Stimulated activated CD8-positive, alpha-beta memory T cell treated with anti-CD3 and anti-CD28 coated beads, Interleukin-15, amount 100 ng/mL, for 4 hours (primary cell): ENCODE measurements at places on chromosomes 7 and 10.

DNA sequence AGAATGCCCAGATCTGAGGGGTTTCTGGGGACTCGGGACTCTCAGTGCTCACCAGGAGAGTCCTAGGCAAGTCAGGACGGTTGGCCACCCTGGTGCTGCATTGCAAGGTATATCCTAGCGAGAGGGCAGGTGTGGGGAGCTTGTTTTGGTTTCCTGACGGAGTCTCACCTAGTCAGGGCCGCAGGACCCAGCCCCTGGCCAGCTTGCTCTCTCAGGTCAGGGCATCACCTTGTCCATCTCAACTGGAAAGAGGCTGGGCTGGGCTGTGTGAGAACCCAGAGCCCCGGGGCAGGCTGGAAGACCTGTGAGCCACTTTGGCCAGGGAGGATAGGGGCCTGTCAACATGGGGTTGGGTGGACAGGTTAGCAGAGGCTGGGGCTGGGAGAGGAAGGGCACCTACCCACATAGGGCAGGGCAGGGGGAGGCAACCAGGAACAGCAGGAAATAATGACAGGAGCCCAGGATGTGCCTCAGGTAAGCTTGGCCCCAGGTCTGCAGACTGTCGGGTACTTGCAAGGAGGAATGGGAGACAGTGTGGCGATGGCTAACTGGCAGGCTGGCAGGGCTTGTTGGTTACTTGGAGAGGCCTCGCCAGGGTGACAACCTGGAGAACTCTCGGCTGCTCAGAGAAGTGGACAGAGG, 31.5 kb downstream of the DNAJB12 start:
- no peak for DNase-seq

DNA sequence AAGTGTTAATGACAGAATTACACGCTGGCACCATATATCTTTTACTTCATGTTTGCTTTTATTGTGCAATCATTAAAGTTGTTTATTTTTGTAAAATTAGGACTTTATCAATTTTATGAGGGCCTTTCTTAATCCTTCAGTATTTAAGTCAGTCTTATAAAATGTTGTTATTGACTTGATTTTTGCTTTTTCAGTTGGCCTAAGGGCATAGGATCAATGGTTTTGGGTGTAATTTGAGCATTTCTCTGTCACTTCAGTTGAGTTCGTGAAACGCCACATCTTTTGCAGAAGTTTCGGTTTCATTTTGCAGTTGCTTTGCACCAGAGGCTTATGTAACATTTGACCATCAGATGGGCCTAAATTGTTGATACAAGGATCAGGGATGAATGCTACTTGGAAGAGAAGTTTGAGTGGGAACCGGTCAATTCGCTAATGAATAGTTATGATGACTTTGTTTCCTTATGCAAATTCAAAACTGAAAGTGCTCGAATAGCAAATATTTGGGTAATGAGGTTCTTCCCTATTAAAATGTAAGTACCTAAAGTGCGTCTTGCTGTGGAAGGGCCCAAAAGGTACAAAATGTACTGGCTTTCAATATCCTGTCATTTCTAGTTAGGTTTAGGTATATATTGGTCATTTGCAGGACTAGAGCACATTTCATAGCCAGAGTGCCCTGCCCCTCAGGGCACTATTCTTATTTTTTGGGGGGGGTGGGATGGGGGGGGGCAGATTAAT, 340.9 kb downstream of the LRMDA start:
- no peak for DNase-seq

DNA sequence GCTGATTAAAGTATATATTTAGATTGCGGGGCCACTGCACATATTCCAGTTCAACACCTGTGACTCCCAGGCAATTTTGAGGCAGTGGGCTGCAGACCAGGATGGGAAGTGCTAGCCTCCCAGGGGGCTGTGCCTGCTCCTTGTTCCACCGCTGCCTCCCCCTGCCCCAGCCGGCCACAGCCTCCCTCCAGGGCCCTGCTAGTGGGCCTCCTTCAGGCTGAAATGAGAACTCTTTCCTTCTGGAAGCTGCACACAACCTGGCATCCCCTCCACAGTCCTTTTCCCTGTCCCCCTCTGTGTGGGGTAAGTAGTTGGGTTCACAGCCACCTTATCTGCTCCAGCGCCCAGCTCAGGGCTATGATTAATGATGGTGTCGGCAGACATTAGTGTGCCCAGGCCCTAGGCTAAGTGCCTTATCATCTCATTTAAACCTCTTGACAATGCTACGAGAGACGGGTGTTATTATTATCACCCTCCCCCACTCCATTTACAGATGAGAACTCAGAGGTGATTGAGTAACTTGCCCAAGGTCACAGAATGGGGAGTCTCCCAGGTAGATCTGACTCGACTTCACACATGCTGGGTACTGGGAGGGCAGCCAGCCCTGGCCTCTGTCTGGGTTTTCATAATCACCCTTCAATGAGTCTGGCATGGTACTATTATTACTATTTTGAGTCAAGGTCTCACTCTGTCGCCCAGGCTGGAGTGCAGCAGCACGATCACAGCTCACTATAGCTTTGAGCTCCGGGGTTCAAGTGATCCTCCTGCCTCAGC, 10.8 kb upstream of the SFRP5 start:
- no peak for DNase-seq

DNA sequence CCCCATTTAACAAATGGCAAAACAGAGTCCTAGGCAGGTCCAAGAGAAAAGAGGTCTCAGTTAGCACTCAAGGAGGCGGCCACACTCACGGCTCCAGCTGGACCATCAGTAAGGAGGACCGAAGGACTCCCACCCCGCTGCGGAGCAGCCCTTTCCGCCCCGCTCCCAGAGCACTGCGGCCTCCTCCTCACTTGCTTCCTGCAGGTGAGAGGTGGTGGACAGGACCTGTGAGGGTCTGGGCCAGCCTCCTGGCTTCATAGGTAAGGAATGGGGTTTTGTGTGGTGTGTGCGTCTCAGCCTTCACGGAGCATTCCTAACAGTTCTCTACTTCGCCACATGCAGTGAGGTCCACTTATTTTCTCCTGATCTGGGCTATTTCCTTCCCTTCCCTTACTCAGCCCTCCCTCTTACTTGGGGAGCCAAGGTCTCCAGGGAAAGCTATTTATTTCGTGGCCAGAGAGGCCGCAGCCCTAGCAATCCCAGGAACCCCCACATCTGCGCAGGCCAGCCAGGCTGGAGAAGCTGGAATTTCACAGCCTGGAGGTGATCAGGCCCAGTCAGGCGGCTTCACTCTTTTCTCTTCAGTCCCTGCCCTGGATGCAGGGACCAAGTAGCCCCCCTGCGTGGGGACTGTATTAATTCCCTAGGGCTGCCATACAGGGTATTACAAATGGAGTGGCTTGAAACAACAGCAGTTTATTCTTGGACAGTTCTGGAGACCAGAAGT, 45.9 kb downstream of the ZNF783 start:
- DNase-seq: no peak

GRCh38 chr7:148982654-148983199, 45.6 kb downstream of the PDIA4 start:
- no peak for DNase-seq

DNA sequence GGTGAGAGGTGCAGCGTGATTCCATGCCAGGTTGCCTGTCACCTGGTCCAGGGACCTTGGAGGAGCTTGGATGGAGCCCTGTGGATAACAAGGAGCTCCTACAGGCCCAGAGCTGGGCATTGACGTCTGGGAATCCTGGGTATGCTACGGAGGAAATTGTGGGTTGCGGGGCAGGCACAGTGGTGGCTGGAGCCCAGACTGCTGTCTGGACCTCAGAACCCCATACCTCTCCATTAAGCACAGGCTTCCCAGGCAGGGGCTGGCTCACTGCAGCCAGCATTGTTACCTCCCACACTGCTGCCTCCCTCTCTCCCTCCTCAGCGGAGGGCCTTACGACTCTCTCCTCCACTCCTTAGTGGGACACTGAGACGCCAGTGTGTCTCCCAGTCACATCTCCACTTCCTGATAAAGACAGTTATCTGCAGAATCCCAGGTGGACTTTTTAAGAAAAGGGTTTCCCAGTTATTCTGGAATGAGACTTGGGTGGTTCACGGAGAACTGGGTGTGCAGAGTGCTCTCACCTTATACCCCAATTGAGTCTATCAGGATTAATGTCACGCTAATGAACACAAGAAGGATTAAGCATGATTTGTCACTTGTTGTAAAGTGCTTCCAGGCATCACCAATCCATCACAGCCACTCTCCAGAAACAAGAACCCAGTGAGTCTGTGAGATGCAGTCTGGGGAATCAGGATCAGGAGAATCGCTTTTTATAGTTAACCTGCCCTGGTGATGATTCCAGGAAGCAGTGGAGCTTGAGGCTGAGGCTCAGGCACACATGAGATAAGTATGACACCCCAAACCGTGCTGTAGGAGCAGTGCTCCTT, 309.4 kb downstream of the RPS24 start:
- DNase-seq: no peak

- no peak for DNase-seq
Measured at GRCh38 chr10:97427571-97428179, 1.7 kb downstream of the PGAM1 start.

DNA sequence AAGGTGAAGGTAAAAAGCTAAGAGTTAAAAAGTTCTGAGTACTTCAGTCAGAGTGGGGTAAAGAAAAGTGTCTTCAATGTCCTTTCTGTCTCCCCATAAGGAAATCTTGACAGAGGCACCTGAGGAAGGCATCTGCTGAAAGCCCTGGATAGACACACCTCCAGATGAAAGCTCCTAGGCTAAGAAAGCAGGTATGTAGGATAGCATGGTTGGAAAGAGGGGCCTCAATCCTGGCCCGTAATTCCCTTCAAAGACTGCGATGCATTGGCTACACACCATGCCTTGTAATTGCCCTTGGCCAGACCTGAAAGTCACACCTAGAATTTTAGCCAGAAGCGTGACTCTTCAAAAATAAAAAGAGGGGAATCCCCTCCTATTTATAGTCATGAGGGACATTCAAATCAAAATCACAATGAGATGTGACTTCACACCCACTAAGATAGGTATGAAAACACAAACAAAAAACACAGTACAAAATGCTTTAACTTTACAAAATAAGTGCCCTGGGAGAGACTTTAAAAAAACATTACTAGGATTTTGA, 809.7 kb downstream of the IPMK start:
- DNase-seq: no peak

- no peak for DNase-seq
Measured at GRCh38 chr7:24318326-24318725, 34.3 kb downstream of the NPY start.
